Activated gamma-delta T cell treated with anti-CD3 and anti-CD28 coated beads, Interleukin-2, amount 50 U/mL, for 16 hours (primary cell): ENCODE measurements at places on chromosomes 12 and 14.

- DNase-seq: no peak
Observed at GRCh38 chr12:49030714-49031572, 12.4 kb upstream of the PRKAG1 start.

DNA sequence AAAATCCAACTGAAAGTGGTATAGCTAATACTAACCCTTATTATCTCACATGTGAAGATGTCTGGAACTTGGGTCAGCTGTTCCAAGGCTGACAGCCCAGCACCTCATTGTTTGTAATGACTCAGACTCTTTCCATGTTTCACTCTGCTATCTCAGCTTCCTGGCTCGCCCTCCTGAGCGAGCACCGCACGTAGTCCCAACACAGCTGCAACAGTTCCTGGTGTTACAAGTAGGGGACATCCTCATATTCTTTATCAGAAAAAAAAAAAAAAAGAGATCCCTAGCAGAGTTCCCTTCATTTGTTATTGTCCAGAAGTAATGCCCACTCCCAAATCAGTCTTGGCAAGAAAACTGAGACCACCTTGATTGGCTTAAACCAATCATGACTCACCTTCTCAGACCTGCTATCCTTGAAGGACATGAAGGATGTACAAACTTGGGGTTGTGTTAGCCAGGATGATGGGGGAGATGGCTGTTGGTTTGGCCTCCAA, 92.5 kb downstream of the ADCK1 start:
- no peak for DNase-seq

DNA sequence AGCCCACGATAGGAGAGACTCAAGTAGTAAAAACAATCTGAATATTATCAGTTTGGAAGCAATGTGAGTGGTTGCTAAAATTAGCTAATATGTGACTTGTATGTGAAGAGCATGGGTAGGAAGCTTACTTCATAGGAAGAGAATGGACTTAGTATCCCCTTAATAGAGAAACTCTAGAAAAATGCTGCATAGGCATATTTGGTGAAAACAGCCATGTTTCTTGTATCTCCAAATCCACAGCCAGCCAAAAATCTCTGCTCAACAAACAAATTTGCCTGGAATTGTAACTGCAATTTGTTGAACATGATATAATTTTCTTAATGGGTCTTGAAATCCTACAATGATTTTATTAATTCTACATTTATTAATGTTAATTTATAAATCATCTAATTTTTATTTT, 1252.9 kb upstream of the TMEM132C start:
- no peak for DNase-seq

GRCh38 chr12:52759695-52760094, 17.4 kb downstream of the KRT76 start:
- DNase-seq: no peak

- DNase-seq: no peak
Observed at GRCh38 chr14:77882098-77882497, 82.2 kb downstream of the ADCK1 start.

DNA sequence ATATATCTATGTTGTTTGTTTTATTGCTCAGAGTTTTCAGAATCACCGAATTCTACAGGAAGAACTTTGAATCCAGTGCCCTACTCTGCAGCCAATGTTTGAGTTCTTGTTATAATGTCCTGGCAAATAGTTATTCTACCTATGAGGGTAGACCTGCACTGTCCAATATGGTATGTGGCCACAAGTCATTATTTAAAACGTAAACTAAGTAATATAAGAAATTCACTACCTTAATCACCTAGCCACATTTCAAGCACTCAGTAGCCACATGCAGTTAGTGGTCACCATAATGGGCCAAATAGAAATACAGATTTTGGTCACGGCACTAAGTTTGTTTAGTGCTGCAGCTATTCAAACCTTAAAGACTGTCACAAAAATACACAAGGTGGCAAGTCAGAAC, 26.4 kb downstream of the GNPTAB start:
- DNase-seq: no peak

DNA sequence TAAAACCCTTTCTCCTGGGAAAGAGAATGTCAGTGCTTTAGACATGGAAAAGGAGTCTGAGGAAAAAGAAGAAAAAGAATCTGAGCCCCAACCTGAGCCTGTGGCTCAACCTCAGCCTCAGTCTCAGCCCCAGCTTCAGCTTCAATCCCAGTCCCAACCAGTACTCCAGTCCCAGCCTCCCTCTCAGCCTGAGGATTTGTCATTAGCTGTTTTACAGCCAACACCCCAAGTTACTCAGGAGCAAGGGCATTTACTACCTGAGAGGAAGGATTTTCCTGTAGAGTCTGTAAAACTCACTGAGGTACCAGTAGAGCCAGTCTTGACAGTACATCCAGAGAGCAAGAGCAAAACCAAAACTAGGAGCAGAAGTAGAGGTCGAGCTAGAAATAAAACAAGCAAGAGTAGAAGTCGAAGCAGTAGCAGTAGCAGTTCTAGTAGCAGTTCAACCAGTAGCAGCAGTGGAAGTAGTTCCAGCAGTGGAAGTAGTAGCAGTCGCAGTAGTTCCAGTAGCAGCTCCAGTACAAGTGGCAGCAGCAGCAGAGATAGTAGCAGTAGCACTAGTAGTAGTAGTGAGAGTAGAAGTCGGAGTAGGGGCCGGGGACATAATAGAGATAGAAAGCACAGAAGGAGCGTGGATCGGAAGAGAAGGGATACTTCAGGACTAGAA, 6.1 kb downstream of the PNN start:
- no peak for DNase-seq

- no peak for DNase-seq
Observed at GRCh38 chr12:56995930-56996496, 10.3 kb downstream of the ZBTB39 start.

GRCh38 chr12:106973545-106973944, 13.4 kb downstream of the MTERF2 start:
- no peak for DNase-seq

GRCh38 chr12:90712671-90713070, 242.3 kb downstream of the CCER1 start:
- DNase-seq: no peak

DNA sequence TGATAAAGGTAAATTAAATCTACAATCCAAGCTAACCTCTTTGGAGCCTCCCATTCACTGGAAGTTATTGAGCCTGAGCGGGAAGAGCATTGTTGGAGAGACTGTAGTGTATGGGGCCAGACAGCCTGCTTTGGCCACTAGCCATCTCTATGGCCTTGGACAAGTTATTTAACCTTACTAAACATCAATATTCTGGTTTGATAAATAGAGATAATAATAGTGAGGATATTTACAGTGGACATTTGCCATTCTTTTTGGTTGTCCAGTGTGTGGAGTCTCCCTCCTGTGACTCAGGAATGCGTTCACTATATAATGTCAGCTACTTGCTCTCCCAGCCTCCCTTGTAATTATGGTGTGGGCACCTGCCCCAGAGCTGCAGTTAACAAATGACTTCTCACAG, 216.1 kb downstream of the SLC38A4 start:
- no peak for DNase-seq

- no peak for DNase-seq
Observed at GRCh38 chr14:93944348-93945069, 17.4 kb downstream of the FAM181A start.

DNA sequence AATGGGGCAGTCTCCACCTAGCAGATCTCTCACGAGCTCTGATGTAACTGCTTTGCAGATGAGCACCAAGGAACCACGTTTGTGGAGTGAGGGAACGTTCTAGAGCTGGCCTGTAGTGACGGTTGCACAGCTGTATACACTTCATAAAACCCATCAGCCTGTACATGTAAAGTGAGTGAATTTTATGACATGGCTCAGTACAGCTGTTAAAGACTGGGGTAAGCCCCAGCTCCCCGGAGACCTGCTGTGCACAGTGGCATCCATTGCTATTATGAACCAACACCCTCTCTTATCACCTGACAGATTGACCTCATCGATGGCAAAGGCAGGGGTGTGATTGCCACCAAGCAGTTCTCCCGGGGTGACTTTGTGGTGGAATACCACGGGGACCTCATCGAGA, 20.6 kb downstream of the KMT5A start:
- no peak for DNase-seq

- DNase-seq: no peak
Observed at GRCh38 chr12:107759410-107759809, 1.5 kb downstream of the PRDM4 start.
